ENCODE measurements at places on chromosomes 5 and 9.
A peak's percentile ranks its signal among the peaks of the same experiment; 100 is the strongest.

- no peak for DNase-seq
These were observed 25.7 kb downstream of the CDKN2A start for GRCh38 chr9:21968331-21969010.

GRCh38 chr9:129313331-129313955 lies 135.4 kb upstream of the IER5L start:
- no peak for DNase-seq

- DNase-seq = no peak
These were observed at the start of gene GPX8 for GRCh38 chr5:55159763-55160492. TSS of gene GPX8 (plus strand) at chr5:55160171. CDS start at chr5:55160193, 22 bp downstream.

DNA sequence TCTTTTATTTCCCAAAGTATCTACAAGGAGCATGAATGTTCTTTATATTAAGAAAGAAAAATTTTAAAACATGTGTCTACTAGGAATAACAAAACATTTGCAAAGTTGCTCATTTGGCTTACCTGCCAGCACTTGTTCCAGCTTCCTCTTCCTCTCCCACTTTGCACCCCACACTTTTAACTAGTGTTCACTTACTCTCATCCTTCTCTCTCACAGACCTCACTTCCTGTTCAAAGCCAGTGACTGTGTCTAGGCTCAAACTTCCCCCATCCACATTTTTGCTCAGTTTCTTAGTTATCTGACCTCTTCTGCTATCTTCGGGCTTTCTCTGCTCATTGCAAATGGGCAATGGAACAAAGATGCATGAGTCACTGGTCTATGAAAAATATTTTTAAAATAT lies 512.2 kb upstream of the ZNF462 start:
- peak; percentile 4 for DNase-seq

GRCh38 chr5:11396917-11397316 lies 507.3 kb downstream of the CTNND2 start:
- DNase-seq = no peak

DNA sequence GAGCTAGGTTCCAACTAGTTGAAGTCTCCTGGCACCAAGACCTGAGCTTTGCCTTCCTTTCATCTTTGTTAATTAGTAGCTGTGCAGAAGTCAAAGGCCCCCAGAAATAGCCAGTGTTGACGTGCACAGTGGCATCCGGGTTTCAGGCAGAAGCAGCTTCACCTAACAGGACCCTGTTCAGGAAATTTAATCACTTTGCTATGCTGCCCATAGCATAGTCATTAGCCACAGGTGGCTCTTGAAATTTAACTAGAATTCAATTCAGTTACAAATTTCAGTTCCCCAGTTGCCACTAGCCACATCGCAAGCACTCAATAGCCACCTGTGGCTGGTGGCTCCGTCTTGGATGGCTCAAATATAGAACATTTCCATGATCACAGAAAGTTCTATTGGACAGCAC lies 179.1 kb downstream of the GOLPH3 start:
- no peak for DNase-seq

- DNase-seq = no peak
These were observed 19.5 kb downstream of the AOPEP start for GRCh38 chr9:94745806-94746540.
